ENCODE measurements at places on chromosomes 5 and 9. TPM values are rescaled to one million over a fixed set of nuclear protein-coding genes. Genes with fewer than 3 reads are reported as not detected.

GRCh38 chr5:52808316-52808901 lies 20.7 kb downstream of the ITGA1 start:
- no peak for DNase-seq

DNA sequence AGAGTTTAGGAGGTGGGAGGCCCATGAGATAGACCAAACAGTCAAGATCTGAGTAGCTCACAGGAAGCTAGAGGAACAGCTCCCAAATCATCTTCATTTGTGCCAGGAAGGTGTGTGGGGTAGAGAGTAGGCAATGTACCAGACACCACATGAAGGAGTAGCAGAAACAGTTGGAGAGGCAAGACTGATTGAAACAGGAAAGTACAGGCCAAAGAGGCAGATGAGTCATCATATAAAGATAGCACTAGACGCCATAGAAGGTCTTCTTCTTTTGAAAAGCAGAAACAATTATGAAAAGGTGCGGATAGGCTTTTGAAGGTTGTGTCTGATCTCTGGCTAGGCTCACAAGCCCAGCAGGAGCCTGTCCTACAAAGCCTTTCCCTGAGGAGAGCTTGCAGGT lies 62.7 kb upstream of the PALM2AKAP2 start:
- DNase-seq: no peak

GRCh38 chr5:32511776-32512374 lies 67.3 kb upstream of the ZFR start:
- DNase-seq: no peak

- no peak for DNase-seq
These were observed 51.7 kb downstream of the ARHGAP26 start for GRCh38 chr5:142821733-142822487.

DNA sequence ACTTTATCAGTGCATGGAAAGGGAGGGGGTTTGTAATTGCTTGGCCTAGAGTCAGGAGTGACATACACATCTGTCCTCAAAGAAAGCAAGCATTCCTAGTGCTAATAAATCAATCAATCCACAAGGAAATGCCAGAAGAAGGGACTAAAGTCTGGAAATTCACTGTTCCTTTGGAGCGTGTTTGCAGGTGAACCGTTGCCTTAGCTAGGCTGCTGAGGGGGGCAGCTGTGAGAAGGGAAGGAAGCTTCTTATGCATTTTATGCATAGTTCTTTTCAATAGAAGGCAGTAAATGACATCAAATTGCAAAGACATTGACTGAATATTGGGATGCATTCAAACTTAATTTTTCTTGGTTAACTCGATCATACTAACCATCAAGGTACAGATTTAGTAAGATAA lies 1092.5 kb upstream of the SEMA6A start:
- no peak for DNase-seq

- DNase-seq: no peak
These were observed 3.2 kb upstream of the MAP3K1 start for GRCh38 chr5:56812110-56812509.

- DNase-seq: no peak
These were observed 2.8 kb downstream of the PURA start for GRCh38 chr5:140116716-140117115.

DNA sequence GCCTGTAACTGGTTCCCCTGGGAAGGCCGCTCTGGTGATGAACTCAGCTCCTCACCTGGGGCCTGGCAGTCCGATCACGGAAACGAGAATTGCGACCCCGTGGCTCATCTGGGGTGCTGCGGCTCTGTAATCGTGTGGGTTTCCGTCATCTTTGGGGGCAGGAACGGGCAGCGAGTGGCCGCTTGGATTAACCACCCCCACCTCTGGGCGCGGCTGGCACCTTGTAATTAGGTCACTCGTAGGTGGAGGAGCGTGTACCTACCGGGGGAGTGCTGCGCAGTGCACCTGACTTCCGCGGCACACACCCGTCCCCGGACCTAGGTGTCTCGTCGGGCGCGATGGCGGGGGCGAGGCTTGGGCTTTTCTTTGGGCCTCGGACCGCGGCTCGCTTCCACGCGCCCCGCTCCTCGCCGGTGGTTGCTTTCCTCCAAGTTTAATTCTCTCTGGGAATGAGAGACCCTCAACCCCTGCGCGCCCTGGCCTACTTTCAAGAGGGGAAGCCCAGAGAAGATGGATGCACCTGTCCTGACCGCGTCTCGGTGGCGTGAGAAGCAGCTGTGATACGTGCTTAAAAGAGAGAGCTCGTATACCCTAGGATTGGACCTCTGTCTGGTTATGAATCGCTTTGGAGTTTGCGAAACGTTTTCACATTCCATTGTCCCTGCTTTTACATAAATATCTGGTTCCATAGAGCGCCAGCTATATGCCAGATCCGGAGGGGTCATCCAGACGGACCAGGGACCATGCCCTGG lies 744 bp upstream of the PPP2CA start:
- no peak for DNase-seq

- no peak for DNase-seq
These were observed 44.2 kb upstream of the COL15A1 start for GRCh38 chr9:98899408-98900056.

DNA sequence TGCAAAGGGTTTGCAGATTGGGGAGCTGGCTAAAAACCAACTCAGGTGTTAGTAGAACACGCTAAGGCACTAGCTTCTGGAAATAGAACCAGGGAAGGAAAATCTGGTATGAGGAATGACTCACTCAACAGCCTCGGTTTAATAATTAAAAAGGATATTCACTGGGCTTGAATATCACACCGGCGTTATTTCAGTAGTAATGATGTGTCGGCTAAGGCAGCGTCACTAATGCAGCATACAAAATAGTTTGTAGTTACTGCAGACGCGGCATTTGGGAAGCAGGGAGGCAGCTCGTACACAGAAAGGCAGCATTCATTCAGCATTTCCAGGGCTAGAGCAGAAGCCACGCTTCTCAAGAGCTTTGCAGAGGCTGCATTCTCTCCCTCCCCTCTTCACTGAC lies 1.7 kb downstream of the ADRA1B start:
- no peak for DNase-seq

- no peak for DNase-seq
These were observed 1.4 kb downstream of the TMEFF1 start for GRCh38 chr9:100474082-100474923.

- DNase-seq: no peak
These were observed 13.9 kb upstream of the KIF12 start for GRCh38 chr9:114112778-114113584.

GRCh38 chr9:6414247-6414641 lies 1.2 kb downstream of the UHRF2 start:
- DNase-seq: no peak

DNA sequence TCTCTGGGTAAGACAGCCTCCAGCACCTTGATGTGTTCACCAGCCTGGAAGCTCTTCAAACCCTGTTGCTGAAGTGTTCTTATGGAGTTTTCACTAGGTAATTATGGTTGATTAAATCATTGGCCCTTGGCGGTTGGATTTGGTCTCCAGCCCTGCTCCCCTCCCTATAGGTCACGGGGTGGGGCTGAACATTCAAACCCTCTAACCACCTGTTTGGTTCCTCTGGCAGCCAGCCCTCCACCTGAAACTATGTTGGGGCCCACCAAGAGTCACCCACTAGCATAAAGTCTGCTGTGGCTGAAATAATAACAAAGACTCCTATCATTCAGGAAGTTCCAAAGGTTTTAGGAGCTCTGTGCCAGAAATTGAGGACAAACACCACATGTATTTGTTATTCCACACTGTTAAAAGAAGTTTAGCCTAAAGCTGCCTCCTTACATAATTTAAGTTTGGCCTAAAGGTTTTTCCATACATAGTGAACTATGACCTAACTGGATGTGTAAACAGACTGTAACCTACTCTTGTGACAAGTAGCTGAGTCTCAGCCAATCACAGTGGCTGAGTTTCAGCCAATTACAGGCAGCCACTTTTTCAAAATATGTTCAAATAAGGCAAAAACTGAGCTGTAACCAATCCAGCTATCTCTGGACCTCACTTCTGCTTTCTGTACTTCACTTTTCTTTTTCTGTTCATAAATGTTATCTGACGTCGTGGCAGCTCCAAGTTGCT lies 34.8 kb downstream of the TMEM252 start:
- DNase-seq: peak; percentile 66

GRCh38 chr5:113161806-113162205 lies 185.2 kb downstream of the DCP2 start:
- no peak for DNase-seq

C5orf46 gene
- 0.98 TPM for polyA plus RNA-seq

FBXO10 gene
- polyA plus RNA-seq: 11.8 TPM

RAB24 gene
- 39.7 TPM for polyA plus RNA-seq

ANKRD34B gene
- polyA plus RNA-seq: 0.03 TPM

Measured in left lung (tissue), 14 donors.